8988T (cell line): ENCODE measurements at places on chromosomes 6 and 20.

DNA sequence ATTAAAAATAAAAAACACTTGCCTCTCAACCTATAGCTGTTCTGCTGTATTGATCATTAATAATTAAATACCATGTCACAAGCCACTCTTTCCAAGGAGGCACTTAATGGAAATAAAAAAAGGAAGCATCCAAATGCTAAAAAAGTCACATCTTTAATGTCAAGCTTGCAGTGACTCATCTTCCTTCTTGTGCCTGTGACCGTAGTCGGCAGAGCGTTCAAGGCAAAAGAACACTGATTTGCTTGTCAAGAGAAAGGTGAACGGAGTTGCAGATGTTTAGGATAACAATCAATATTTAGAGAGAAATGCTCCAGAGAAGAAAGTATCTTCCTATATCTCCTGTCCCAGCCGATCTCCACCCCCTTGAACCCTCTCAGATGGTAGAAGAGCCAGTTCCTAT is 341.0 kb upstream of the OPRM1 start:
- no peak for DNase-seq

DNA sequence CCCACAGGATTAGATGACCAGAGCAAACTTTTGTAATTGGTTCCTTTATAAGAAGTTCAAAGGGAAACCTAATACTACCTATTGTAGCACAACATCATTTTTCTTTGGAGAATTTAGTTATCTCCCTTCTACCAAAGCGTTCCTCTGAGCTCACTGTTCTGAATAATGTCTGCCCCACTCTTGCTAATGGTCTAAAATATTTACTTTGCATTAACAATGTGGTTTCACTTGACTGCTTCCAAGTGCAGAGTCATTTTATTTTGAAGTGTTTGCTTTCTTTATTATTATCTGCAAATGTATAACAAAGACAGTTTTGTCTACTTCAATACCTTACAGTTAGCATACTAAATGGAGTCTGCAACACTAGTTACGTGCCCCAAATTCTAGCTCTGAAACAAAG is 15.0 kb downstream of the TRAPPC3L start:
- no peak for DNase-seq

GRCh38 chr6:4274382-4275082 is 139.2 kb upstream of the ECI2 start:
- no peak for DNase-seq

- no peak for DNase-seq
These were observed 133.7 kb downstream of the MYO6 start for GRCh38 chr6:75882734-75883133.

DNA sequence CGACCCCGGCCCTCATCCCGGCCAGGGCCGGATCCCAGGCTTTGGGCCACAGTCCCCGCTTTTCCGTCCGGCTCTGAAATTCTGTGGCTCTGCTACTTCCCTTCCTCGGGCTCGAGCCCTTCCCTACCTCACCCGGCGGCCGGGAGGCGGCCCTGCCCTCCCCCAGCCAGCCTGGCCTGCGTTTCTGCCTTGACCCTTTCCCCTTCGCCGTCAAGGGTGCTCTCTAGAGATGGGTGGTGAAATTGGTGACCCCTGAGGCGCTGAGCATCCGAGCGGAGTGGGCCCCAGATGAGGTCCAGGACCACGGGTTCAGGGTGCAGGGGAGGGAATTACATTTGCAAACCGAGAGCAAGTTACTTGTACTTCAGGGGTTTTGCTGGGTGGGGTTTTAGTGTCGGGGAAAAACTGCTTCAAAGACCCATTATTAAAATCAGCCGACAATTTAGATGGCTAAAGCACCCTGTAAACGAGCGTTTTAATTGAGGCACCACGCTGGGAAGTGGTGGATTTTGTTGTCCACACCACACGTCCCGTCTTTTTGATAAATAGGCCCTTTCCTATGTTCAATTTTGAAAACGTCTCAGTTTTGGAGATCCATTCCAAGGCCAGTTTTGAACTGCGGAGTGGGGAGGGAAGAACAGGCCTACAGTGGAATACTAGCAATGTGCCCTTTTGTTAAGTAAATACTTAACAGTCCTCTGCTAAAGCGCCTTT is 9.9 kb downstream of the TFAP2A start:
- DNase-seq: no peak

- no peak for DNase-seq
These were observed 98.1 kb upstream of the VSTM2L start for GRCh38 chr20:37804584-37805566.

DNA sequence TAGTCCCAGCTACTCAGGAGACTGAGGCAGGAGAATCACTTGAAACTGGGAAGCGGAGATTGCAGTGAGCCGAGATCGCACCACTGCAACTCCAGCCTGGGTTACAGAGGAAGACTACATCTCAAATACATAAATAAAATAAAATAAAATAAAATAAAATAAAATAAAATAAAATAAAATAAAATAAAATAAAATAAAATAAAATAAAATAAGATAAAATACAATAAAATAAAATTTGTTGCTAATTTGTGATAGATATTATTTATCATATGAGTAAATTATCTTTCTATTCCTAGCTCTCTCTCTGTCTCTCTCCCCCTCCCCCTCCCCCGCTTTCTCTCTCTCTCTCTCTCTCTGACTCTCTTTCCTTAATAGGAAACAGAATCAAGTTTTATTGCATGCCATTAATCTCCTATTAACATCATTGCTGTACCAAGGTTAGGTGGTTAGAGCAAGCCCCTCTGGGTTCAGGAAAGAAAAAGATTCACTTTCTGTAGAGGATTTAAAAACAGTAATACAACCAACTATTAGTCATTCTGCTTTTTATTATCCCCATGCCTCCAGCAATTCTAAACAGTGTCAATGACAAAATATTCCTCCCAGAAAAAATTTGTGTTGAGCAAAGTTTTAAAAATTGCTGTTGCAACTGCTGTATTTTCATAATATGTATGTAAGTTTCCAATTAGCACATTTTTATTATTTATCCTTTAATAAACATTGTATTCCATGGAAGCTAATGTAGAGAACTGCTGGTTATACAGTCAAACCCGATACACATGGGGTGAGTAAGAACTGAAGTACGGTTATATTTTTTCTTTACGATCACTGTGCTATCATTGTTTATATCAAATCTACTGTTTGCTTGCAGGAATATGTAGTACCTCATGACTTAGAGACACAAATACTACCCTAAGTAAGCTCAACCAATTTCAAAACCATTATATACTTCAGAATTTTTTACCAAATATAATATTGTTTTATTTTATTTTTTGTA is 22.1 kb downstream of the BMP5 start:
- no peak for DNase-seq

- no peak for DNase-seq
These were observed 44.8 kb downstream of the MRAP2 start for GRCh38 chr6:84078335-84078734.
